ENCODE measurements at places on chromosomes 12 and 14. TPM values are rescaled to one million over a fixed set of nuclear protein-coding genes. Genes with fewer than 3 reads are reported as not detected.

Gene TCL1A
- polyA plus RNA-seq = 0.68 TPM

Gene ZFHX2
- 6.1 TPM for polyA plus RNA-seq

Gene RFX4
- not detected for polyA plus RNA-seq

Gene PITPNM2
- 9.7 TPM for polyA plus RNA-seq

Gene CCDC177
- polyA plus RNA-seq = not detected

Gene DIO2
- polyA plus RNA-seq = 0.77 TPM

Gene STAC3
- 4.6 TPM for polyA plus RNA-seq

Gene TAS2R50
- 0.26 TPM for polyA plus RNA-seq

Gene CNTN1
- 32.6 TPM for polyA plus RNA-seq

Gene NINJ2
- 0.93 TPM for polyA plus RNA-seq

Gene HHIPL1
- 2.4 TPM for polyA plus RNA-seq

Gene TAS2R8
- not detected for polyA plus RNA-seq

Gene ANO6
- 41.6 TPM for polyA plus RNA-seq

Gene BCL11B
- 2.6 TPM for polyA plus RNA-seq

Gene LRP1-AS
- polyA plus RNA-seq = not detected

Gene ANKRD9
- polyA plus RNA-seq = 3.8 TPM

Gene SLC6A12
- 0.77 TPM for polyA plus RNA-seq

Gene PRH2
- 0.71 TPM for polyA plus RNA-seq

Gene MGAT4C
- 1.8 TPM for polyA plus RNA-seq

Gene KRT86
- 0.21 TPM for polyA plus RNA-seq

Gene HCAR3
- polyA plus RNA-seq = 0.09 TPM

Gene TDRD9
- 1.0 TPM for polyA plus RNA-seq

Gene TPPP2
- polyA plus RNA-seq = 0.23 TPM

Gene RTL1
- polyA plus RNA-seq = 0.11 TPM

Gene NELL2
- 27.2 TPM for polyA plus RNA-seq

Gene C12orf56
- polyA plus RNA-seq = 0.15 TPM

Gene SCARB1
- 31.8 TPM for polyA plus RNA-seq

Gene DPPA3
- polyA plus RNA-seq = not detected

Gene NGB
- not detected for polyA plus RNA-seq

Gene TSPAN19
- 2.9 TPM for polyA plus RNA-seq

All from right lung (tissue), 10 donors.